ENCODE measurements at places on chromosomes 3 and 15.
A peak's percentile ranks its signal among the peaks of the same experiment; 100 is the strongest.

DNA sequence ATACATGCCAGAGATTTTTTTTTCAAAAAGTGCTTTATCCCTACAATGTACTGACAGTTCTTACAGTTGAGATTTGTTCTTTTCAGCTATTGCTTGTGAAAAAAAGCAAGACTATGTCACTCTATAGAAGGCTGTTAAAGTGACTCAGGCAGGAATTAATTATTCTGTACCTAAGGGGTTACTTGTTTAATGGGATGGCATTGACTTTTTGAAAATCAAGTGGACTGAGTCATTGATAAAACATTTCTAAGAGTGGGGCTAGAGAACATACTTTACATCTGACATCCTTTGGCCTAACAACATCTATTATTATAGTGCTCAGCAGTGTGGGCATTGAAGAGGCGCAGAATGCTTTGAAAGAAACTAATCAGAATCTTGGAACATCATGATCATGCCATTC is 34.3 kb downstream of the INTS14 start:
- DNase-seq, result no peak
- no peak overlapping the region for H3K4me3 ChIP-seq
- H3K4me1 ChIP-seq, result no peaks in the 10 kb centered on the region
- H3K36me3 ChIP-seq, result peaks cover 21% of the 10 kb centered on the region
- H3K27me3 ChIP-seq, result no peaks in the 10 kb centered on the region

GRCh38 chr3:114154321-114154821 is 24.5 kb downstream of the DRD3 start:
- H3K4me3 ChIP-seq, result no peak overlapping the region
- no peaks in the 10 kb centered on the region for H3K36me3 ChIP-seq
- DNase-seq, result no peak
- H3K27ac ChIP-seq, result no peak overlapping the region
- H3K4me1 ChIP-seq, result peaks cover 6% of the 10 kb centered on the region

DNA sequence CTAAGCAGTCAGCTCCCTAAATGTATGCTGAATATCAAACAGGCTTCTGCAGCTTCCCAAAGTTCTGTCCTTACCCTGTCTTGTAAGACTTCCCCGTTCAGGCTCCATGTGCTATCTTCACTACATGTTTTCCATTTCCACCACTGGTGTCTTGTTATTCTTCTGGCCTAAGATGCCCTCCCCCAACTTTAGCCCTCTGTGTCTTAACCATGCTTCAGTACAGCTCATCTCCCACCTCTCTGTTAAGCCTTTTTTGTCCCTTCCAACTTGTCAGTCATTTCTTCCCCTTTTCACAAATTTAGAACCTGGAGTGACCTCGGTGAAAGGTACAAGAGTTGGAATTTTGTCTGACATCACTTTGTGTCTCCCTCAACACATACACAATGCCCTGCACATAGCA is 151.7 kb upstream of the TBL1XR1 start:
- no peak for DNase-seq
- H3K27me3 ChIP-seq, result no peaks in the 10 kb centered on the region
- no peaks in the 10 kb centered on the region for H3K36me3 ChIP-seq
- H3K4me3 ChIP-seq, result no peak overlapping the region
- no peak overlapping the region for H3K27ac ChIP-seq

- peaks cover 20% of the 10 kb centered on the region for H3K4me1 ChIP-seq
- H3K27ac ChIP-seq, result no peak overlapping the region
- no peak for DNase-seq
- H3K27me3 ChIP-seq, result no peaks in the 10 kb centered on the region
- peaks cover 22% of the 10 kb centered on the region for H3K36me3 ChIP-seq
These were observed 7.6 kb downstream of the NUSAP1 start for GRCh38 chr15:41340189-41340695.

DNA sequence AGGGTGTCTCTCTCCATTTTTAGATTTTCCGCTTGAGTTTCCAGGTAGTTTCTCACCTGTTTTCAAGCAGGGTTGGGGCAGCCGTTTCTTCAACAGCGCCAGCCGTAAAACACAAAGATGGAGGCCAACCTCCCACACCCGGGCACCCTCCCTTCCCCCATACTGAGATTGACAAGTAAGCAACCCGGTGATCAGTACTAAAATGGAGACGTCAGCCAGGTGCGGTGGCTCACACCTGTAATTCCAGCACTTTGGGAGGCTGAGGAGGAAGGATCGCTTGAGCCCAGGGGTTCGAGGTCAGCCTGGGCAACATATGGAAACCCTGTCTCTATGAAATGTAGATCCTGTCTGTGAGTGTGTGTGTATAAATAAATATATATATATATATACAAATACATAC is 903 bp upstream of the ZSCAN2 start:
- DNase-seq, result no peak
- H3K36me3 ChIP-seq, result no peaks in the 10 kb centered on the region
- H3K4me1 ChIP-seq, result peaks cover 31% of the 10 kb centered on the region
- H3K27me3 ChIP-seq, result no peaks in the 10 kb centered on the region

GRCh38 chr15:52186651-52187486 is 4.3 kb downstream of the GNB5 start:
- no peak overlapping the region for H3K4me3 ChIP-seq
- no peaks in the 10 kb centered on the region for H3K27me3 ChIP-seq
- H3K27ac ChIP-seq, result no peak overlapping the region
- H3K4me1 ChIP-seq, result no peaks in the 10 kb centered on the region

GRCh38 chr3:171846597-171846996 is 3.4 kb downstream of the TMEM212 start:
- no peak overlapping the region for H3K27ac ChIP-seq
- H3K4me3 ChIP-seq, result no peak overlapping the region
- no peaks in the 10 kb centered on the region for H3K36me3 ChIP-seq
- peaks cover 17% of the 10 kb centered on the region for H3K4me1 ChIP-seq
- no peak for DNase-seq

GRCh38 chr15:89993349-89993748 is 7.8 kb upstream of the ZNF710 start:
- no peak overlapping the region for H3K27ac ChIP-seq
- H3K4me3 ChIP-seq, result no peak overlapping the region
- H3K36me3 ChIP-seq, result no peaks in the 10 kb centered on the region

DNA sequence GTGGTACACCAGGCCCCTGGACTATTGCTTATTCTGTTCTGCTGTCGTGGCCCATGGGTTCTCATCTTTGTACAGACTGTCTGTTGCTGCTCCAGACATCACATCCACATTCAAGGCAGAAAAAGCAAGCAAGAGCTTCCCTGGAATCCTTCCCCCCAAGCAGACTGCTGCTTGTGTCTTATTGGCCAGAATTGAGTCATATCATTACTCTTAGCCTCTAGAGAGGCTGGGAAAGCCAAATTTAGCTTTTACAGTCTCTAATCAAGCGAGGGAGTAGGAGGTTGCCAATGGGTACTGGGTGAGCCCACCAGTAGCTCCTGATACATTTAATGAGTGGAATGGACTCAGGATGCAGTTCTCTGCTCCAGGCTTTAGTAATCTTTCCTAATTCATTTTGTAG is 39.4 kb downstream of the RAB6B start:
- H3K4me3 ChIP-seq, result no peak overlapping the region
- peaks cover 3% of the 10 kb centered on the region for H3K4me1 ChIP-seq
- DNase-seq, result no peak
- H3K27me3 ChIP-seq, result peaks cover 2% of the 10 kb centered on the region
- no peak overlapping the region for H3K27ac ChIP-seq

DNA sequence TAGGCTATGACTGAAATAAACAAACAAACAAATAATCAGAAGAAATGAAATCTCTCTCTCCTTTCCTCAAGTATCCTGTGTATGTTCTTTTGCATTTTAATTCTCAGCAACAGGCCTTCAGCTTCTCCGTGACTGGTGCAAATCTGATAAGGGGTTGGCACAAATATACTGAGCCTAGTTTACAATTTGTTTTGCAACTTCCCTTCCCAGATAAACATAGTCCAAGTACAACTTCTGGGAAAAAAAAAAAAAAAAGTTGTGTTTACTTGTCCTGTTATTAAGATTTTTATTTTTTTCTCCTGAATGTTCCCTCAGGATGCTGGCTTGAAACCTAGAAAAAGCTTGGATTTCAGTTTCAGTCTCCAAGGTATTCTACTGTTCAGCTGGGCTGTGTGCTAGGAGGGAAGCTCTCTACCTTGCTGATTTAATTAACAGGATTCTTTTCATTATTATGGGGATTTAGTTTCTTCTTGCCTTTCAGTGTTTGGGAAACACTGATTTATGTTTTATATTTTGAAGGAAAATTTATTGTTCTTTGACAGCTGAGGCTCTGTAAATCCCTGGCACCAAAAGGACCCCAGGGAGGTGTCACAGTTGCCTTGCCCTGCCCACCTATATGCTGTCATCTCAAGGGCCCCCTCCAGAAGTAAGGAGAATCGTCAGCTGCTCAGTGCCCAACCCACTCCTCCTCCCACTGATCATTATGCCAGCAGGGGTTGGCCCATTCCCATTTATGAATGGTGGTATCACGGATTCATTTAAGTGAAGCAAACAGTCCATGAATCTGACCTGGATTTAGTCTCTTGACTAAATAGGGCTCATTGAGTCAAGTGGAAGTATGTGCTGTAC is 185.2 kb downstream of the MEIS2 start:
- no peak overlapping the region for H3K27ac ChIP-seq
- H3K36me3 ChIP-seq, result peaks cover 6% of the 10 kb centered on the region

GRCh38 chr3:122515870-122516269 is 1.1 kb upstream of the KPNA1 start:
- no peak for DNase-seq
- no peak overlapping the region for H3K27ac ChIP-seq
- peaks cover 24% of the 10 kb centered on the region for H3K4me1 ChIP-seq
- H3K27me3 ChIP-seq, result no peaks in the 10 kb centered on the region

GRCh38 chr3:46984591-46985459 is 5.4 kb downstream of the NBEAL2 start:
- H3K27ac ChIP-seq, result peak overlapping the region; percentile 97
- H3K27me3 ChIP-seq, result no peaks in the 10 kb centered on the region
- peaks cover 58% of the 10 kb centered on the region for H3K4me1 ChIP-seq
- peak overlapping the region; percentile 34 for H3K4me3 ChIP-seq
- no peak for DNase-seq
- H3K36me3 ChIP-seq, result no peaks in the 10 kb centered on the region

DNA sequence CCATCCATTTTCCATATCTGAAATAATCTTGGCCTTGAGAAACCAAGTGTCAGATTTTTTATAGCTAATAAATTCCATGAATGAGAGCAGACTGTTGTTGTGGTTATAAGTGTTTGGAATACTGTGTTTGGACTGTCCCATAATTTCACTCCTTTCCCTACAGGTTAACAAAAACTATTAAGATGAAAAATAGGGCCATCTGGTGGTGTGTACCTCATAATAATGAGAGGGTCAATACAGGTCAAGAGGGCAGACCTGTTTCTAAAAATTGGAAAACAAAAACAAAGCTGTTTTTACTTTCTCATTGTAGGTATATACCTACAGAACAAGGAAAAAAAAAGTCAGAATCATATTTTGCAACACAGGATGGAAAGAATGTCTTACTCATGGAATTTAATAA is 553.8 kb upstream of the SGO1 start:
- H3K27me3 ChIP-seq, result no peaks in the 10 kb centered on the region
- H3K27ac ChIP-seq, result no peak overlapping the region
- H3K4me1 ChIP-seq, result no peaks in the 10 kb centered on the region

DNA sequence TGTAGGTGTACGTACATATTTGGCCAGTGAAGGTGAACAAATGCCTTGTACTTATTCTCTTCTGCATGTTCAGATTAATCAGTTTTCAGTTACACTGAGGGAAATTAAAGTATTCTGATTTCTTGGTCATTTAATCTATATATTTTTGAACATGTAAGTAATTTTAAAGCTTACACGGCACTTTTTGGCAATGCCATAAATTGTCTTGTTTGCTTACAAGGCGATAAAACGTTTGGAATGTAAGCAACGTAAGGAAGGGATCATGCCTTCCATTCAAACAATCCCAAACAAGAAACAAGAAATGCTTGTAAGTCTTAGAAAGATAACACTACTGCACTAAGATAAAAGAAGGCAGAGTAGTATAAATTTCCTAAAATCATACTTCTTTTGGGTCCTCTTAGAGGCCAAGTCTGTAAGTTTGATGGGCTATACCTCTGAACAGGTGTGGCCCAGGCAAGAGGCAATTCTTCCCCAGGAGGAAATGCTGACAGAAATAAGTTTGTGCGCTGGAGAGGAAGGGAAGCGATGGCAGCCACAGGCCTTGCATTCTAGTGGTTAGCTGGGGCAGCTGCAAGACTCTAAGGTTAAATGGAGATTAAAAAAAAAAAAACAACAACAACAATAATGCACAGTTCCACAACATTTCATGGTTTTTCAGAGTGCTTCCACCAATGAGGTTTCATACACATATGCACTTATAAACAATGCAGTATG is 73.8 kb downstream of the GOLIM4 start:
- DNase-seq, result no peak
- peaks cover 25% of the 10 kb centered on the region for H3K4me1 ChIP-seq
- peak overlapping the region; percentile 7 for H3K27ac ChIP-seq
- H3K36me3 ChIP-seq, result peaks cover 44% of the 10 kb centered on the region
- H3K27me3 ChIP-seq, result no peaks in the 10 kb centered on the region
- H3K4me3 ChIP-seq, result no peak overlapping the region

DNA sequence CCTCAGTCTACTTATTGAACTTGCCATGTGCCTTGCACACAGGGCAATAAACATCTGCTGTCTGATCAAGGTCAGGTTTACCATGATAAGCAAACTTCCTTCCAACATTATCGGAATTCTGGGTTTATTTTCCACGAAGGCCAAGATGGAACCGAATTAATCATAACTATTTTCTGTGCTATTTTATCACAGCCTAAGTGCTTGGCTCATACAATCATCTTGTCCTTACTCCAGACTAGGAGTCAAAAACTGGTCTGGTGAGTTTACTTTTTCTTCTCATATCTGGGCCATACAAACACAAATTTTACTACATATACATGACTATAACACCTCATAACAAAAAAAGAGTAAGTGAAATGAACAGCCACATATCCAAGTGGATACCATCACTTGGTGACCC is 2.3 kb downstream of the FBN1 start:
- no peak overlapping the region for H3K4me3 ChIP-seq
- peaks cover 28% of the 10 kb centered on the region for H3K27me3 ChIP-seq
- H3K4me1 ChIP-seq, result no peaks in the 10 kb centered on the region
- H3K36me3 ChIP-seq, result no peaks in the 10 kb centered on the region

DNA sequence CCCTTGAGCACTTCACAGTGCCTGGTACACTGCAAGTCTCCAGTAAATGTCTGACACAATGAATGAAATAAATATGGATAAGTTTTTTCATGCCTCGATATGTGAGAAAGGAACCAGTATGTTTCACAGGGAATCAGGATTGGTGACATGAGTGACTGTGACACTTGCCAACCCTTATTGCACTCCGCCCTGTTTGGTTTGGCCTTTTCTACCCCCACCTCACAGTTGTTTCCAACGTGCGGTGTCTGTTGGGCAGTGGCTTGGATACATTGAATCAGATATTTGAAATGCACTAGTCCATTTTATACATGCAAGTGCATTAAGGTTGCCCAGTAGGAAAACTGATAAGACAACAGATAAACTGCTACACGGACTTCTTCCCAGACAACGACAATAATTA is 2.0 kb downstream of the NPHP3 start:
- no peaks in the 10 kb centered on the region for H3K36me3 ChIP-seq
- no peak for DNase-seq
- peak overlapping the region; percentile 27 for H3K27ac ChIP-seq
- peak overlapping the region; percentile 61 for H3K4me3 ChIP-seq

Measured in natural killer cell treated with Interleukin-12 subunit alpha and Interleukin-12 subunit beta and Interleukin-15 and Interleukin-18, amount 100 ng/mL, for 72 hours (primary cell).